ENCODE measurements at places on chromosomes 6 and 20.

DNA sequence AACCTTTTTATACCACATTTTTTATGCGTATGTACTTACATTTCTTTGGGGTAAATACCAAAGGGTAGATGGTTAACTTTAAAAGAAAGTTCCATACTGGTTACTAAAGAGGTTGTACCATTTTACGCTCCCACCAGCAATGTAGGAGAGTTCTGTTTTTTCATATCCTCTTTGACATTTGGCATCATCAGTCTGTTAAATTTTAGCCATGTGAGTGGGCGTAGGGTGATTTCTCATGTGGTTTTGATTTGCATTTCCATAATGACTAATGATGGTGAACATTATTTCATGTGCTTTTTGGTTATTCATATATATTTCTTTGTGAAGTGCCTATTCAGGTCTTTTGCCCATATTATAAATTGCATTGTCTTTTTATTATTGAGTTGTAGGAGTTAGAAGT, 194.2 kb downstream of the PRL start:
- H3K4me3 ChIP-seq = no peak overlapping the region
- no peaks in the 10 kb centered on the region for H3K4me1 ChIP-seq

- DNase-seq = no peak
- H3K4me1 ChIP-seq = peaks cover 14% of the 10 kb centered on the region
- H3K27ac ChIP-seq = no peak overlapping the region
Observed at GRCh38 chr6:2665146-2666070, 85.3 kb downstream of the MYLK4 start.

GRCh38 chr6:107493158-107494057, 3.5 kb downstream of the SOBP start:
- no peak for DNase-seq
- H3K36me3 ChIP-seq = no peaks in the 10 kb centered on the region
- H3K27me3 ChIP-seq = peaks cover 8% of the 10 kb centered on the region
- no peak overlapping the region for H3K4me3 ChIP-seq
- H3K4me1 ChIP-seq = peaks cover 8% of the 10 kb centered on the region

DNA sequence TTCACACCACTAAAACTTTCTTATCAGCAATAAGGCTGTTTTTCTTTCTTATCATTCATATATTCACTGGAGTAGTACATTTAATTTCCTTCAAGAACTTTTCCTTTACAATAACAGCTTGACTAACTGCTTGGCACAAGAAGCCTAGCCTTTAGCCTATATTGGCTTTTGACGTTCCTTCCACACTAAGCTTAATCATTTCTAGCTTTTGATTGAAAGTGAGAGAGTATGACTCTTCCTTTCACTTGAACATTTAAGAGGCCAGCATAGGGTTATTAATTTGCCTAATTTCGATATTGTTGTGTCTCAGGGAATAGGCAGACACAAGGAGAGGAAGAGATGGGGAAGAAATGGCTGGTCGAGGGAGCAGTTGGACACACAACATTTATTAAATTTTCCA, 23.6 kb downstream of the THEMIS start:
- no peaks in the 10 kb centered on the region for H3K36me3 ChIP-seq
- no peak for DNase-seq
- no peaks in the 10 kb centered on the region for H3K27me3 ChIP-seq
- H3K4me1 ChIP-seq = no peaks in the 10 kb centered on the region
- H3K27ac ChIP-seq = no peak overlapping the region

DNA sequence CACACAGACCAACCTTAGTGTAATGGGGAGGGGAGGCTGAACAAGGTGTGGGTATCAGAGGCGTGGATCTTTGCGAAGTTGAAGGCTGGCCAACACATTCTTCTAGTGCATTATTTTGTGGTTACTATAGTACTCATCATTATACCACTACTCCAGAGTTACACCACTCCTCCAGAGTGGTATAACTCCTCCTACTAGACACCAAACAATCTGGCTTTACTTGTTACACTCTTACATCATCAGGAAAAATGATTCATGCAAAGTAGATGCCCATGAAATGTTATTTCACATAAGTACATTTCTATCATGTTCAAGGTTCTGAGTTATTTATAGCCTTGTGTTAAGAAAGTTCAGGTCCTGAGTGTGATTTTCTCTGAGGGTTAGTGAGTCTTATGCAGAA, 443.1 kb upstream of the OPRM1 start:
- no peak for DNase-seq
- no peak overlapping the region for H3K27ac ChIP-seq
- H3K4me1 ChIP-seq = no peaks in the 10 kb centered on the region
- H3K27me3 ChIP-seq = no peaks in the 10 kb centered on the region
- H3K4me3 ChIP-seq = no peak overlapping the region
- H3K36me3 ChIP-seq = no peaks in the 10 kb centered on the region

DNA sequence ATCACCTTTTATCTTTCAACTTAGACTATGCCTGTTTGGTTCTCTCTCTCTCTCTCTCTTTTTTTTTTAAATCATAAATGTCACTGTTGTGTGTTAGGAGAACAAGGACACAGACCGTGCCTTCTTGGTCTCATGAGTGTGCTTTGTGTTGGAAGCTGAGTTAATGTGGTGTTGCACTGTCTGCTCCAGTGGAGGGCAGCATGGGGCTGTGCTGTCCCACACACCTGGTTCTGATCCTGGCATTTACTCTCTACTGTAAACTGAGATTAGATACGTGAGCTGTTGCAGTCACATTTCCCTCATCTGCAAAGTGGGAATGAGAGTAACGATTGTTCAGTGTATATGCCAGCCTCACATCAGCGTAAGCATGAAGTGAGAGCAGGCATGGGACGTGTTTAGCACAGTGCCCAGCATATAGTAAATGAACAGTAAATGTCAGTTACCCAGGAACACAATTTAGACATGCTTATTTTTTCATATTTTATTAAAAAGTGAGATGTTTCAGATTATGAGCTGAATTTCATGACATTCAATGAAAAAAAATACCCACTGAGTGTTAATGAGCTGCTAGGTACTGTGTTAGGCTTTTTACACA, 161.1 kb downstream of the FARS2 start:
- H3K36me3 ChIP-seq = peaks cover 8% of the 10 kb centered on the region
- no peak overlapping the region for H3K27ac ChIP-seq
- H3K27me3 ChIP-seq = no peaks in the 10 kb centered on the region
- peak; percentile 71 for DNase-seq
- H3K4me3 ChIP-seq = no peak overlapping the region

GRCh38 chr6:136180704-136181511, 69.2 kb downstream of the MTFR2 start:
- no peak overlapping the region for H3K4me3 ChIP-seq
- H3K27me3 ChIP-seq = no peaks in the 10 kb centered on the region
- H3K4me1 ChIP-seq = no peaks in the 10 kb centered on the region

Measured in H9 (cell line).